ENCODE measurements at places on chromosomes 2 and 18. TPM values are rescaled to one million over a fixed set of nuclear protein-coding genes. Genes with fewer than 3 reads are reported as not detected.
A peak's percentile ranks its signal among the peaks of the same experiment; 100 is the strongest.

DNA sequence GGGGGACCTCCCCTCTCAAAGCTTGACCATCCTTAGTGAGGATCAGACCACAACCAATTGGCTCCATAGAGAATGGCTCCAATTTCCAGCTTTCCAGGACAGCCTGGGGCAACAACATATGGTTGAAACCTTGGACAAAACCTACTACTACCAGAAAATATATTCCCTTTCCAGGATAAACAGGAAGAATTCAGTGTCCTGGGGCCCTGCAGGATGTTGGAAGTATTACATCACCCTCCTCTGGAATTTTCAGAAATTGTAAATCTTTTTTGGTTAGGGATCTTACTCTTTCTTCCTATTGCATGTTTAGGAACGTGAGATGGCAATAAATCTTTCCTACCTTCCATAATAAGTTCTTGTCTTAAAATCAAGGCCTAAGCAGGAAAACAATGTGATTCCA is 158.9 kb upstream of the MEIS1 start:
- DNase-seq: no peak

DNA sequence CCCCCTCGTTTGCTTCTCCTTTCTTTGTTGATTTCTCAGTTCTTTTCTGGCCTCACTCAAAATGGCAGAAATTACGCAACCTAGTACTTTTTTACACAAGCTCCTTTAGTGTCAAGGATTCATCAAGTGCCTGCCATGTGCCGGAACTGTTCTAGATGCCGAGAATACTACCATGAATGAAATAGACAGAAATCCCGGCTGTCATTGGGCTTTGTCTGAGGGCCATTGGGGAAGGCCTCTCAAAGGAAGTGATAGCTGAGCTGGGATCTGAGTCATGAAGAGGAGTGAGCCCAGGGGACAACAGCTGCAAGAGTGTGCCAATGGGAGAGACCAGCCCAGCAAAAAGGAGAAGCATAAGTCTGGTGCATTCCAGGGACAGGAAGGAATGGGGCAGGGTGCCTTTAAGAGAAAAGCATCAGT is 34.3 kb upstream of the PPP1CB start:
- no peak for DNase-seq

- no peak for DNase-seq
These were observed 108.3 kb downstream of the ARL6IP6 start for GRCh38 chr2:152826581-152827279.

GRCh38 chr2:222942561-222942960 is 81.7 kb downstream of the ACSL3 start:
- no peak for DNase-seq

DNA sequence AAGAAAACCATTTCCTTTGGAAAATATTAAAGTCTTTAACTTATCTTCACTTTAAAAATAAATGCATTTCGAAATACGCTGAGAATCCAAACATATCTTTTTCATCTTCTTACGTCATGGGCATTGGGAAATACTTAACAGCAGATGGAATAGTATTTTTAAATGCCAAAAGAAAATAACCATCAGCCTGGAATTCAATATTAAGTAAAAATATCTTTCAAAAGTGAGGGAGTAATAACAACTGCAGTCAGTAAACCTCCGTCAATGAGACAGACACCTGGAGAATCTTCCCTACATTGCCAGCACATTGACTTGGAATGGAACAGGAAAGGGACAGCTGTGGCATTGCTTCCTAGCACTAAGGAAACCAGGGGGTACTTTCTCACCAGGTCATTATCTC is 290.4 kb upstream of the TNP1 start:
- DNase-seq: no peak

DNA sequence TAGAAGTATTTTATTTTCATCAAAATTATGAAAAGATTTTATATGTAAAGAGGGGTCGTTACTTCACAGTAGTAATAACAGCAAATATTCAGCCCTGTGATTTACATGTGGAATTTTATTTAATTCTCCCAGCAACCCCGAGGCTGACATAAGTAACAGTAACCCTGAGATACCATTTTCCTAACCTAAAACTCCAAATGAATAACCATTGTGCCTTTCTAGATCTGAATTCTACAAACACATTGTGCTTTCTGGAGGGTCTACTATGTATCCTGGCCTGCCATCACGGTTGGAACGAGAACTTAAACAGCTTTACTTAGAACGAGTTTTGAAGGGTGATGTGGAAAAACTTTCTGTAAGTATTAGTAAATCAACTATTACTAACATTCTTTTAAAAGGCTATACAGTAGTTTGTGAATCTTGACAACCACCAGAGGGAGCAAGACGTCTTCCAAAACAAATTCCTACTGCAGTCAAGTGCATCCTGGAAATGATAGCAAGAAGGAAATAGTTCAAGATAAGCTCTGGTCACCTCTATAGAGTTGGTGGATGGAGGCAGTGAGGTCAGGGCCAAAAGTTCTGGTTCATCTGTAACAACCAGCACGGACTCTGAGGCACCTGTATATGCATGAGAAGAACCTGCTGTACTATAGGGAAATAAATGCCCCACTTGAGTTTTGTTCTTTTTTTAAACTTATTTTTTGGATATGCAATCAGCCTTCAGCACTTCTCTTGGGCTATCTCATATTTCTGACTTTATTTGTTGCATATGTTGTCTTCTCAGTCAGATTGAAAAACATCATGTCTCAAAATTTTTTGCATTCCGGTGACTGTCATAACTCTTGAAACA is 37.4 kb downstream of the ACTR2 start:
- DNase-seq: peak; percentile 67

DNA sequence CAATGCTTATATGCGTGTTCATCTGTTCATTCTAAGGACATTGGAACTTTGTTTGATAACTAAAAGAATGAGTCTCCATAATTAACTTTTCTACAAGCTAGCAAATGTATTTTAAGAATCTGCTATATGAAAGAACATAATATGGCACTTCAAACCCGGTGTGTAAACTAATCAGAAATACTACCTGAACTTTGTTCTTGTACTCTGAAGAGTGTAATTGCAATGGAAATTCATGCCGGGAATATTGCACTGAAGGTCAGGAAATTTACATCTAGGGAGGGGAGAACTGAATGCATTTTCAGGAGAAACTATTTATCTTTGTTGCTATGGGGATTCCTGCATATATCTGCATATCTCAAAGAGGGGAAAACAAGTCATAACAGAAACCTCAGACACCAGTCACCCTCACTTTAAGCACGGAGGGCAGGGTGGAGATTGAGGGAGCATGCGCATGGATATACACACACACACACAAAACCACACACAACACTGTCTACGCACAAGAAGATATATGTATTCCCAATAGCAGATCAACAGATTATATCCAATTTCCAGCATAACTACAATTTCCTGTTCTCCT is 76.2 kb downstream of the DTNA start:
- DNase-seq: no peak

- DNase-seq: no peak
These were observed 79.5 kb upstream of the KLF7 start for GRCh38 chr2:207244971-207245925.

GRCh38 chr2:109218087-109218791 is 89.2 kb downstream of the SH3RF3 start:
- DNase-seq: no peak

DNA sequence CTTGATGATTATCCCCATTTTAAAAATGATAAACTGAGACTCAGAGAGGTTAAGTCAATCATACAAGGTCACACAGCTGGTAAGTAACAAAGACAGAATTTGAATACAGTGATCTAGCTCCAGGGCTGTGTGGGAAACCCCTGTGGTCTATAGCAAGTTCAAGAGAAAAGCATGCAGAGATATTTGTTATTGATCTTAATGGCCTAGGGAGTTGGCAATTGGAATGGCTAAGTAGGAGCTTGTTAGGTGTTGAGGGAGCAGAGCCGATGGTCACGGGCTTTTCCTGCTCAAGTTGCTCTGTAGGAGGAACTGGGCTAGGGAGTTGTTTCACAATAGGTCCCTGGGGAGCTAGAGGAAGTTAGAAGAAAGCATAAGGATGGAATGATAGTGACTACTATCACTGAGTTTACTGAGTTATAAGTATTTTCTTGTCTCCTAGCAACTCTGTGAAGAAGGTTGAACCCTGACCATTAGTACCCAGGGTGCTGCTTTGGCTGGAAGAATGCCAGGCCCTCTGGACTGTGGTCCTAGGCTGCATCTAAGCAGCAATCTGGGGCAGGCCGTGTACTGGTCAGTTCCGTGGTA is 30.0 kb downstream of the RNF125 start:
- no peak for DNase-seq

GRCh38 chr2:20925265-20925889 is 102.5 kb upstream of the LDAH start:
- no peak for DNase-seq

DNA sequence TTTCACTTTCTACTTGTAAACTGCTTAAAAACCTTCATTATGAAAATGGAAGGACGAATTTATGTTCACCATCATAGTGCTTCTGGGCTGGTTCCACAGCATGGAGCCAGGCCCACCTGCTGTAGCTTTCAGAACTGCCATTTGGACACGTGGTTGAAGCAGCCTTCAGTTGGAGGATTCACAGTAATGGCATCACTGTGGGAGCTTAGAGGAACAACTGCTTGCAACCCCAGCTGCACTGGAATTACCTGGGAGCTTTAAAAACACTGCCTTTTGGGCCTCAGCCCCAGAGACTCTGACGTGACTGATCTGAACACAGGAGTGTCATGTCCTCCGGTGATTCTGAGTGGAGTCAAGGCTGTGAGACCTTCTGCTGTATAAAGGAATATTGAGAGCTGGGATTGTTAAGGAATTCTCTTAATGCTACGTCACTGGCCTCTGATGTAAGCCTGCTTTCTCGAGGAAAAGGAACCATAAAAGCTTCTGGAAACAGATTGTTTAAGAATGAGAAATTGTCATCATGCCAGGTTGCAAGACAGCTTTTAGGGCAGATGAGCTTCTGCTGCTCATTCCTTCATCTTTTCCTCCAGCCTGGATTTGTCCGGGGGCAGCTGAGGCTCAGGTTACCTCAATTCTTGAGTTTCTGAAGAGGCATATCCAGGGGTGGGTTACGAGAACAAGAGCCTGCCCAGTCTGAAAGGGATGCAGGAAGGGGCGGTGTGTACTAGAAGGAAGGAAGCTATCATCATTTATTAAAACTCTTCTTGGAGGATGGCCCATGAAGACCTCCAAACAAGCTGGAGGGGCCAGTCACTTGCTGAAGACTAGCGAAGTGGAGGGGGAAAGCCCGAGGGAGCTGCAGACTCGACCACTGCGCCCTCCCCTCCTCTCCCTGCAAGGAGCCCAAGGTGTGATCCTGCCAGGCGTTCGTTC is 1.3 kb upstream of the IL1R1 start:
- peak; percentile 39 for DNase-seq

- DNase-seq: no peak
These were observed 657 bp downstream of the ARL6IP6 start for GRCh38 chr2:152718909-152719645.

DNA sequence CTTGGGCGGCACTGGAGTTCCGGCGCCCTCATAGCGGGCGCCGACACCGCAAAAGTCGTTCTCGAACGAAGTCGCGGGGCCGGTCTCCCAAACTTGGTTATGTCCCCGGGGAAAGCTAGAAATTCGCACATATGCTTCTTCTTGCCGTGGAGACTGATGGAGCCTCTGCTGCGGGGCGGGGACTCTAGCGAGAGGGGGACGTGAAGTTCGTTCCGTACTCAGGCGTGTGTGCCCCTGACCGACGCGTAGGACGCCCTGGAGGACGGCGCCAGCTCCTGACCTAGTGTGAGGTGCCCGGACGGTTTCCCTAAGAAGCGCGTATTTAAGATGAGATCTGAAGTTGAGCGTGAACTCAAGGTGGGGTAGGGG is 465 bp downstream of the RBM44 start:
- no peak for DNase-seq

DNA sequence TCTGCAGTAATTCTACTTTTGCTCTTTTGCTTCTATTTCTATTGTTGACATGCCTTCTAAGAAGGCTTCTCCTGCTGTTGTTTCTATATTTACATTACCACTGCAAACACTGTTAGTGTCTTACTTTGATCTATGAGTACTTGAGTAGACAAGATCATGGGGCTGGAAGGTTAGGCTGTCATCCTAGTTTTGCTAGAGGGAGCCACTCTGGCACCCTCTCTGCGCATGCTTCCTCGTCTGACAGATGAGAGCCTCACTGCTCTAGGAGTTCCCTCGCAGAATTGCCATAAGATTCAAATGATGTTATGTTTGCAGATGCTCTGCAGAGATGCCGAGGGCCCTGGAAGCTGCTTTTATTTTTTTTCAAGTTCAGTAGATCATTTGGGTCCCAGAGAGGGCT is 185.6 kb downstream of the RNF144A start:
- DNase-seq: no peak

GRCh38 chr2:161208527-161209139 is 48.4 kb downstream of the TANK start:
- DNase-seq: no peak

CDH7 gene
- polyA plus RNA-seq: 21.4 TPM

IL1R2 gene
- polyA plus RNA-seq: 0.15 TPM

EVX2 gene
- polyA plus RNA-seq: 0.04 TPM

REG3A gene
- not detected for polyA plus RNA-seq

DYNAP gene
- polyA plus RNA-seq: not detected

CNGA3 gene
- not detected for polyA plus RNA-seq

YIPF4 gene
- 58.9 TPM for polyA plus RNA-seq
